ENCODE measurements at places on chromosomes 3 and 15.

- DNase-seq: no peak
These were observed 399.5 kb upstream of the GOLIM4 start for GRCh38 chr3:168495270-168495669.

DNA sequence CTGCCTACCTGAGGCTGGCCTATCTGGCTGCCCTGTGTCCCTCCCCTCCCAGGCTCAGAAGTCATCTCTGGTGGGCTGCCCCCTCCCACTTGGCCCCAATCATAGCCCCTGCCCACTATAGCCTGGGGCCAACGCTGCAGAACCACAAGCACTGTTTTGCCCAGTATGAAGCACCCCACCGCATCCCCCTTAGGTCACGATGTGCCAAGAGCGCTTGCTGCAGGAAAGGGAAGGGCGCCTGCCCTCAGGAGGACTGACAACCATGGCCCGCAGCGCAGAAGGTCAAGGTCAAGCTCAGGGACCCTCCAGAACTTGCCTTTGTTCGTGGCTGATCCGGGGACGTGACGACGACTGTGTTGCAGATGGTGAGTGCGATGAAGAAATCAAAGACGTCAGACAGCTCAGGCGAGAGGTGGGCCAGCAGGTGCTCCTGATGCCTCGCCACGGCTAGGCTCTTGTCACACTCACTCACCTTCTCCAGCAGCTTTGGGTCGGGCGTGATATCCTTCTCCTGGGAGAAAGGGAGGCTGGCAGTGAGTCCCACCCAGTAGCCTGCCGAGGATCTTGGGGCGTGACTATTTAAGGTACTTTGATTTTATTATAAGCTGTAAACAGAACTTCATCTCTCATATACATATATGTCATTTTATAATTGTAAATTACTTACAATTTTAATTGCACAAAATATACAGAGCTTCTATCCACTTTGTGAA lies 146.6 kb downstream of the ATP10A start:
- DNase-seq: no peak

- no peak for DNase-seq
These were observed 56.3 kb upstream of the EPHB3 start for GRCh38 chr3:184505076-184505878.

DNA sequence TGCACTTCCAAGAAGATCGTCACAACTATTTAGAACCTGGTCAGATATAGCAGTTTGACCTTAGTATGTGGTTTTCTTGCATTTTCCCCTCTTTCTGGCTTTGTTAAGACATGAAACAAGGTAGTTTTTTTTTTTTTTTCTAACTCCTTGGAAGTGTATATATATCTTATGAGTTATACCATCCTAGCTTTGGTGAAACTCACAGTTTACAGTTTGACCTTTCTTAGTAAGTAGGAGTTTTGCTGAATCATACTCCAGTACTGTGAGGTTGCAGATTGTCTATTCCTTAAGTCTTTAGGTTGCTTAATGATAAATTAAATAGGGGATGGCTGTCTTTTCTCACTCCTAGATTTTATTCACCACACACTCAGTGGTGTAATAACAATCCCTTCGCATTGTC lies 325.0 kb downstream of the RBMS3 start:
- DNase-seq: no peak

- peak; percentile 56 for DNase-seq
These were observed 242.2 kb downstream of the SLCO3A1 start for GRCh38 chr15:92095693-92096092.

DNA sequence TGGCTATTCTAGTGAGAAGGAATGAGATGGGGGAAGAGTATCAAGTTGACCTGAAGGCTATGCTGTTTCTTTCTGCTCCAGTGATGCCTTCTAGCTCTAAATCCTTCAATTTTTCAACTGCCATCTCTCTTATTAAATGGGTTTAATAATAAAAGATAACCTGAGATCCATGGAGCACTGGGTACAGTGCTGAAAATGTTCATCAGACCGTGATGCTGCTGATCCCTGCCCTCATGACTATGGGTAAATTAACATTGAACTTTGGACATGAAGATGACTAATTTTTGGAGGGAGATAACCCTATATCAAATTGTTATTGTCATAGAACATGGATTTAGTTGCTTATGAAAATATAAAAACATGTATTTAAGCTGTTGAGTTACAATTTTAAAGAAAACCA lies 27.7 kb upstream of the SLC2A2 start:
- no peak for DNase-seq

- no peak for DNase-seq
These were observed 24.8 kb upstream of the OXTR start for GRCh38 chr3:8794247-8794646.

DNA sequence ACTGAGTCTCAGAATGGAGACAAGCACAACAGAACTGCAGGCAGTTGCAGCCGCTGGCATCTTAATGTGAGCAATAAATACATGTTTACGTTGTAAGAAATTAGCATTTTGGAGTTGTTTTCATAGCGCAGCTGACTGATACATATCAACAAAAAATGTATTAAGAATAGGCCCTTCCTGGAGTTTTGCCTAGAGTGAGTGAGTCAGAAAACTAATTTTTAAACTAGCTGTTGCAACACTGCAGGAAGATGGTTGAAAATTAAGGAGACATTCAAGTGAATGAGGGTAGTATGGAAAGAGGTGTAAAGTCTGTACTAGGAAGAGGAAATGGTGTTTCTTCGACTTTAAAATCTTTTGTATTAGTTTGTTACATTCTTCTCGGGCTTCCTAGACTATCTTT lies 39.6 kb upstream of the TIMP4 start:
- no peak for DNase-seq

- DNase-seq: no peak
These were observed 110.8 kb upstream of the NDN start for GRCh38 chr15:23797747-23798446.

- DNase-seq: no peak
These were observed 31.7 kb upstream of the ST8SIA2 start for GRCh38 chr15:92362001-92362350.

- DNase-seq: no peak
These were observed 241.2 kb downstream of the NTRK3 start for GRCh38 chr15:88015228-88015860.

DNA sequence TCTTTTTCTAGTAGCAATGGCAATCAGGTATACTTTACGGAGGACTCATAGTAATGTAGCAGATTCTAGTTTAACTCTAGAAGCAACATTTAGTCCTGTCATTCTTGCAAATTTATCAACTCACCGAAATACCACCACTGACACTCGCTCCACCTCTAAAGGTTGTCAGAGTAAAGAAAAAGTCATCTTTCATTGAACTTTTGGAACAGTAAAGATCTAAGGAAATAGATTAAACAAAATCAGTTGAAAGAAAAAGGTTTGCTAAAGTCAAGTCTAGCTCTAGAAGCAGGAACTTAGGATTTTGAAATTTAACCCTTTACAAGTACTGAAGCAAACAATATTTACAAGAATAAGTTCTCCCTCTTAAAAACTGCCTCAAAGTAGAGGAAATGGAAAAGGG lies 8.7 kb downstream of the ATP8B4 start:
- no peak for DNase-seq

DNA sequence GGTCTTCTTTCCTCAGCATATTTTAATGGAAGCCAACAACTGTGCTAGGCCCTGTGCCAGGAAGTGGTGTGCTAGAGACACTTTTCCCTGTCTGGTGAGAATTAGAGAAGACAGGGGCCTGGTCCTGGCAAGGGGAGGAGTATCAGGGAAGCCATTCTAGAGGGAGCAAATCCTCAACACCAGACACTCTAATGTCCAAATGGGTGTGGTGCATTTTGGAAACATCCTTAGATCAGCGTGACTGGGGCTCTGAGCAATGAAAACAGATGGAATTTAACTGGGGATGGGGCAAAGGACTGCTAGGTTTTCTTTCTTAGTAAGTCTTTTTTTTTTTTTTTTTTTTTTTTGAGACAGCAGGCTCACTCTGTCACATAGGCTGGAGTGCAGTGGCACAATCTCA lies 7.7 kb upstream of the VPS18 start:
- no peak for DNase-seq

DNA sequence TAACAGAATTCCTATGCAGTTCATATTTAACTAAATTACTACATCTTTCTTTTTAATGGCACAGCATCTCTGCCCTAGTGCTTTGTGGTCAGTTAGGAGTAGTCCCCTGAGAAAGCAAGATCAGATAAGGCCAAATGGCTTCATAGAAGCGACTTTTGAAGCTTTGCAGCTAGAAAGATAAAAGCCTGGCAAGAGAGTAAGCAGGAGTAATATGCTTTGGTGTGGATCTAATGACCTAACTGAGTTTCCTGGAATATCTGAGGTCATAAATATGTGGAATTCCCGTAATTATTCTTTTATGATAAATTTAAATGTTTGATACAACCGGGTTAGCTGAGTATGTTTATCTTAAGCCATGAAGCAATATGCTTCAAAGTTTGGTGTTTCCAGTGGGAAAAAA lies 374.9 kb upstream of the LRRC3B start:
- DNase-seq: no peak

GRCh38 chr3:107942244-107942643 lies 148.6 kb downstream of the CD47 start:
- DNase-seq: peak; percentile 27

- DNase-seq: no peak
These were observed 99.6 kb upstream of the PRR23E start for GRCh38 chr3:127093312-127093711.

- DNase-seq: no peak
These were observed 236.2 kb upstream of the LYSMD4 start for GRCh38 chr15:99969261-99969920.

DNA sequence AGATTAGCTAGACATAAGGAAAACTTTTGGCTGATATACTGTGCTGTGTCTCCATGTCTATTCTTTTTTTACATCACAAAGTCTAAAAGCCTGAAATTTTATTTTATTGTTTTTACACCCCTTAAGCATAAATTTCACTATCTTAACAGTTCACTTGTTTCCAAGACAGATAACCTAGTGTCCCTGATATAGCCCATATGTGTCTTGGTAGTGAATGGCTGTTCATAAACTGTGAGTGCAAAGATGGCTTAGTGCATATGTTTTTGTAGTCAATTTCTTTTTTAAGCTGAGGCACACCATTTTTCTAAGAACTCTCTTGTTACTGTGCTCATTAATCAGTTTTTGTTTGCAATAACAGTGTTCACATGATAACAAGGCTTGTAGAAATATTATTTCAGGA lies 381.1 kb downstream of the OXSM start:
- no peak for DNase-seq

DNA sequence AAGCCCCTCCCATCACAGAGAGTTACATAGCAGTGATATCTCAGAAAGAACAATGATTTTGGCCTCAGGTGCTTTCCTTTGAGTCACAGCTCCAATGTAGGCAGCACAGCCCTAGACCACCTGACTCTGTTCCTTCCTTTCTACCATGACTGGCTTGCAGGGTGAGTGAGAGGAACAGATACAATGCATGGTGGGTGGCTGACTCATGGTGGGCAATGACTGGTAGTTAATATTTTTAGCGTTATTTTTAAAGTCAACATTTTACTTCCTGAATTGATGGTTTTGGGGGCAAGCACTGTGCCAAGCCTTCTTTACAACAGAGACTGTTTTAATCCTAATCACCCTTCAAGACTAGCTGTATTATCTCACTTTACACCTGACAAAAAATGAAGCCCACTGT lies 32.8 kb upstream of the ST3GAL6 start:
- DNase-seq: no peak

DNA sequence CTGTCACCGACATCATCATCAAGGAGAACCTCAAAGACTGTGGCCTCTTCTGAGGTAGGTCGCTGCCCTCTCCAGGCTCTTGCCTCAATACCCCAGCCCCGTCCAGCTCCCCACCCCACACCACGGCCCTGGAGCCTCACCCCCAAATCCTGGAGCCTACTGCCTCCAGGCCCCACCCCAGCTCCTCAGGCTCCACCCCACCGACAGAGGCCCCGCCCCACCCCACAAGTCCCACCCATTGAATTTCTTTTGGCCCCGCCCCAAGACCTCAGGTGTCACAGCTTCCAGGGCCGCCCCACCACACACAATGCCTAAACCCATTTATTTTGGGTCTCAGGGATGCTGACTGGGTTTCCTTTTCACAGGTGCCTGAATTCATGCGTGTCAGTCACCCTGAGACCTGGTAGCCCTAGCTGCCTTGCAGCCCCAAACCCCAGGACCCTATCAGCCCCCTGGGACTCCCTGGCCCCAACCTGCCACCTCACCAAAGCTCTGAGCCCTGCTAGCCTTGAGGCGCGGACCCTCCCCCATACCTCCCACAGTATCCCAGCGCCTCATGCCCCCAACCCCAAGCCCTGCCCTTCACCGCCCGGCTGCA lies 3.6 kb downstream of the GNAT1 start:
- peak; percentile 15 for DNase-seq

DNA sequence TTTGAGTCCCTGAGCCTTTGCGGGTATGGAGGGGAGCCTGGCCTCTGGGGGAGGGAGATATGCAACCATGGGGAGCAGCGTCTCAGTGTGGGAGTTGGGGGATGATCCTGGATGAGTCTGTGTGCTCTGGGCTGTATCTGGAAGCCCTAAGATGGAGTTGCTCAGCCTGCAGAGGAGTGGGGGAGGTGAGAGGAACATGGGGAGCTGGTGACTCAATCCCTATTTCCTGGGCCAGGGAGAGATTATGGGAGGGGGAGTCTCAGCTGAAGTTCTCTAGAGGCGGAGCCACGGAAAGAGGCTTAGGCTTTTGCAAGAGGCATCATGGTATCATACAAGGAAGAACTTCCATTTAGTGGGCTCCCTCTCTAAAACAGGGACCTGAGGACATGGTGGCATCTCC lies 59.5 kb upstream of the TMEM115 start:
- DNase-seq: no peak

DNA sequence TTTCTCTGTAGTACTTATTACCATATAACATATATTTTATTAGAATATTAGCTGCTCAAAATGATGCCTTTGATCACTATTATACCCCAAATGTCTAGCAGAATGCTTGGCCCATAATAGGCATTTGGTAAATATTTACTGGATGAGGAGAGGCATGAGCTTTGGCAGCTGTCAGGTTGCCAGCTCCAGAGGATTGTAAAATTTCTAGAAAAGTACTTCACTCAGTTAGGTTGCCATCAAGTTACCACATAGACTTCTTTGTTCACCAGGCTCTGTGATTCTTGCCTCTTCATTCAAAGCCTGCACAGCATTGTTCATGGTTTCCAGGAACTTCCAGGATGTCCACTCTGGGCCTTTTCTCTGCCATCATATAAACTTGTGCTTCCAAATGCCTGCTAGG lies 582.8 kb downstream of the PDCD6IP start:
- DNase-seq: no peak

- DNase-seq: no peak
These were observed 240.9 kb upstream of the STT3B start for GRCh38 chr3:31291818-31292217.
